ENCODE measurements at places on chromosomes 2 and 18.

GRCh38 chr2:18484625-18485024 lies 75.8 kb downstream of the RDH14 start:
- no peak for DNase-seq

DNA sequence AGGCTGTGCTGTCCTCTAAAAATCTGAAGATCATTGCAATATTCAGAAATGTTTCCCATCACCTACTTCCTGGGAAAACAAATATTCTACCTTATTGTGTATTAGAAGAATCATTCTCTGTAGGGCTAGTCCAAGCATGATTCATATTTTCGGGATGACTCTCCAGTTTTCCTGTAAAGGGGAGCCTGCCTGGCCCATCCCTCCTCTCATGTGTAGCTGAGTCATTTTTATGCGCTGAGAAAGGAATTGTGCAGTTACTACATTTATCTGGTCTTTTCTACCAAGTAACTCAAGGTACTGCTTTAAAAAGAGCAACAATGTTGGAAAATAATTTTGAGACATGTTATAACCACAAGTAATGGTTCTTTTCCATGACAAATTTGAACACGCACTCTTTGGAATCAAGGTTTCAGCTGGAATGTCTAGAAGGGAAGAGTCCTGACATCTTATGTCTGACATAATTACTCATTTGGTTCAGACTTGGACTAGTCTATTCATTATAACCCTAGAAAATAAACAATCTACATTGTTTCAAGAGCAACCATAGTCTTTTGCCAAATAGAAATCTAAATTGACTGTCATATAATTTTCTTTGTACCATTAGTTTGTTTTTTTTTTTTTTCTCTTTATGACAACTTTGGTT lies 6.6 kb downstream of the DSG3 start:
- no peak for DNase-seq

DNA sequence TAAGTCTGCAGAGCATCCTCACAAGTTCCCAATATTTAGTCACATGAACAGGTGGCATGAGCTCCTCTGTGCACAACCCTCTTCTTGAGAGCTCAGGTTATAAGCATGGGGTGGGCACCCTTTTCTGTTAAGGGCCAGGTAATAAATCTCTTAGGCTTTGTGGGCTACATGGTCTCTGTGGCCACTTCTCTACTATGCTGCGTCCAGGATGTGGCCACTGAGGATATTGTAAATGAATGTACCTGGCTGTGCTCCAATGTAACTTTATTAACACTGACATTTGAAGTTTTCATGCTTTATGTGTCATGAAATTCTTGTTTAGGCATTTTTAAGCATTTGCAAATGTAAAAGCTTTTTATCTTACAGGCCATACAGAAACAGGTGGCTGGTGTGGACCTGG lies 116.8 kb upstream of the ST6GAL2 start:
- DNase-seq: no peak

GRCh38 chr18:74625157-74625556 lies 27.5 kb downstream of the ZNF407 start:
- DNase-seq: no peak
